Stimulated activated CD8-positive, alpha-beta memory T cell treated with anti-CD3 and anti-CD28 coated beads, Interleukin-4, amount 100 ng/mL, for 1 hour (primary cell): ENCODE measurements at places on chromosomes 12 and 14.

DNA sequence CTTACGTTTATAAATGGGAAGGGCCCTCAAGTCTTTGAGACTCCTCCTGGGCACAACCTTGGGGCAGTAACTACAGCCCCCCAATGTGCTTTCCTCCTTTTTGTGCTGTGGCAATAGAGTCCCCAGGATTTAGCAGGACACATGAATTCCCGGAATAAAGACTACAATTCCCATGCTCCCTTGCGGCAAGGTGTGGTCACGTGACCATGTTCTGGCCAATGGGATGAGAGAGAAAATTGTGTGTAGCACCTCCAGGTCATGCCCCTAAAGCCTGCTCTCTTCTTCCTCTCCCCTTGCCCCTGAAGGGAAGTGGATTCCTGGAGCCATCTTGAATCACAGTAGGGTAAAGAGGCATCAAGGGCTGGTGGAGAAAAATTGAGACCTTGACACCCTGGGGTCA lies 295.1 kb upstream of the SFSWAP start:
- no peak for DNase-seq

- no peak for DNase-seq
Observed at GRCh38 chr12:8692573-8692972, 5.2 kb upstream of the RIMKLB start.

DNA sequence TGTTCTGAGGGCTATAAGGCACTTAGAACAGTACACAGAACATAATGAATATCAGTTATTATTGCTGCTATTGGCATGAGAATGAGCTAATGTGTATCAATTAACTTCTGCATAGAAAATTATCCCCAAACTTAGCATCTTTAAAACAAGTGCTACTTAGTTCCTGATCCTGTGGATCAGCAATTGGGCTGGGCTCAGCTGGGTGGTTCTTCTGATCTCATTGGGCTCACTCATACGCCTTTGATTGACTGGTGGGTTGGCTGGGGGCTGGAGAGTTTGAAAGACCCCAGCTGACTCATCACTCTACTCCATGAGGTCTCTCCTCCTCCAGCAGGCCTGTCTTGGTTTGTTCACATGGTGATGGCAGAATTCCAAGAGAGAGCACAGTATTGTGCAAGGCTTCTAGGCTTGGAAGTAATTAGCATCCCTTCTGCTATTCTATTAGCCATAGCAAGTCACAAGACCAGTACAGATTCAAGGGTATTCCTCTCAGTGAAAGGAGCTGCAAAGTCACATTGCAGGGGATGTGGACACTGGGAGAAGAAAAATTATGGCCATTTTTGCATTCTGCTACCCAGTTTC lies 27.2 kb upstream of the HSPB8 start:
- no peak for DNase-seq

DNA sequence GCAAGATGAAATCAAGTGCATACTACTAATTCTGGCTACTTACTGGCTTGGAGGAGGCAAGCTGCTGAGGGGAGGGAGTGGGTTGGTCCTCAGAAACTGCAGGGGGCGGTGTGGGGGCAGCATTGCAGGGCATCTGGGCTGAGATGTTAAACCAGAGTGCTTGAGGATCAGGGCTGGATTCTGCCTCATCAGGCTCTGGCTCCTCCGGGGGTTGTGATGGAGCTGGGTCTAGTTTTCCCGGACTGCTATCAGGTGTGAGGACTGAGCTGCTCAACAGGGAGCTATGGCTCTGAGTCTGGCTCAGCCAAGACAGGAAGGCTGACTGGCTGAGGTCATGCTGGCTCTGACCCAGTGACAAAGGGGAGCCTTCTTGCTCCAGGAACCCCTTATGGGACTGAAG lies 28.6 kb downstream of the BAZ2A start:
- no peak for DNase-seq

- DNase-seq: no peak
Observed at GRCh38 chr14:77123381-77124325, 17.9 kb downstream of the ZDHHC22 start.

DNA sequence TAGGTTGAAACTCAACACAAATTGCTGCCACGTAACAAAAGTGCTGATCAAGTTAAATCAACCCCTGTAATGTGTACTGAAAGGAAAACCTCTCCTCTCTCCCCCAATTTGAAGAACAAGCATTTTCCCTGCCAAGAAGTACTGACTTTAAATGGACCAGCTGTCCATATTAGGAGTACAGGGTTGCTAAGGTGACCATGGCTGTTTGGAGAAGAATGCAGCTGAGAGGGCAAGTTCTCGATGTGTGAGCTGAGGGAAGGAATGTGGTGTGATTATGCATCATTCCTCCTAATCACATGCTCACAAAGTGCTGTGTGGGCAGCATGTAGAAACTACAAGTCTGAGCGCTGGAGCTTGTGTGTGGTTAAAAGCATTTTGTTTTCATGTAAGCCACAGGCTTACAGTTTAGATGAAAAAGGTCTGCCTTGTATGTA lies 50.9 kb upstream of the CCT2 start:
- DNase-seq: no peak

DNA sequence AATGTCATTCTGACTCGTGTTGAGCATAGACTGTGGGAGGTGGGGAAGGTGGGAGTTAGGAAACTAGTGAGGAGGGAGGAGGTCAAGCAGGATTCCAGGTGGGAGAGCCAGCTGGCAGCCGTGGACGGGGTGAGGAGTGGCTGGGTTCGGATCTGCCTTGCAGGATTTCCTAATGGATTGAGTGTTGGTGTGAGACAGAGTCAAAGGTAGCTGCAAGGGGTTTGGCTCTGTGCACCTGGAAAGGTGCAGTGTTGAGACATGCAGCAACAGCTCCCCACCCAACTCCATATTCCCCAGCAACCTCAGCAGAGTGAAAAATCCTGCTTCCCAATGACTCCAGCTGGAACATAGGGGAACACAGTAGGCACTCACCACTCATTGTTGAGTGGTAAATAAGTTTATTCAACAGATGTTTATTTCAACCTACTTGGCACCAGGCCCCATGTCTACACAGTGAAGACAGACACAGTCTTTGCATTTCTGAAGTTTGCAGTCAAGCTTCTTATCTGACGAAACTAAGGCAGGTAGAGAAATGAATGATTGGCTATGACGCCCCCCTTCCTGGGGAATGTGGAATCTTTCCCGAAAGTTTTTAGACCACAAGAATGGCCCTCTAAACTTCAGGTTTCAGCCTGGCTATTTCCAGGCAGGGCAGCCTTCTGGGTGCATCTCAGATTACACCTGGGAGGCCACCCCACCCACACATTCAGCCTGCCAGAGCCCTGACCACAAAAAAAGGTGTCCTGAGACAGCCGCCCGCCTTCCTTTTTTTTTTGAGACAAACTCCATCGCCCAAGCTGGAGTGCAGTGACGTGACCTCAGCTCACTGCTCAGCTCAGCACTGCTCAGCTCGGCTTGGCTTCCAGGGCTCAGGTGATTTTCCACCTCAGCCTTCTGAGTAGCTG lies 37.9 kb upstream of the PLEKHG6 start:
- DNase-seq: no peak

GRCh38 chr12:91377436-91377835 lies 194.8 kb upstream of the DCN start:
- DNase-seq: no peak

DNA sequence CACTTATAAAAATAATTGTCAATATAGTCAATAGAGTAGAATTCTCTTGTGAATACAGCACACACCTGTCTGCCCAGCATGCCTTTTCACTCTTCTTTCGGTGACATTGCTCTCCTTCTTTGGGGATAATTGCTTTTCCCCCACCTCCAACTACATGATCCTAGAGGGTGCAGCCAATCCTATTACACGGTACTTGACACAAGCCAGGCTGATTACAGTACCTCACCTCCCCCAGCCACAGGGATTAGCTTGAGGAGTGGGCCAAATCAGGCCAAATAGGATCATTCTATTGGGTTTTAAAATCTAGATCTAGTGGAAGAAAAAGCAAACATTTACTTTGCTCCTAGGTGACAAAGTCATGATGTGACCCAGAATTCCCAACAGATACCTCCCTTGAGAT lies 16.8 kb upstream of the NFYB start:
- DNase-seq: no peak

DNA sequence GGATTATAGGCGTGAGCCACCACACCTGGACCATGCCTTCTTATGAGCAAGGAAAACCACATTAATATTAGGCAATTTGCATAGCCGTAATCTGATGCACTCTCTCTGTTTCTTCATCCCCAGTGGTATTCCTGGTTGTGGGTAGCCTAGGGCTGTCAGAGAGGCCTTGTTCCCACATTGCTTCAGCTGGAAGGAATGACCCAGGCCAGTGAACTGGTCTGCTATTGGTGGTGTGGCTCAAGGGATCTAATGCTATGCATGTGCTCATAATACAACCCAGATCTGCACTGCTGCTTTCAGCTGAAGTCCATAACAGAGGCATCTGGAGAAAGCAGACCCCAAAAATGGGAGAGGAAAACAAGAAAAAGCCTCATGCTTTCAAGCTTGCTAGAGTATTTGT lies 33.1 kb upstream of the G2E3 start:
- no peak for DNase-seq
